Thyroid gland (tissue), 4 donors: ENCODE measurements at places on chromosomes 6 and 20.

DNA sequence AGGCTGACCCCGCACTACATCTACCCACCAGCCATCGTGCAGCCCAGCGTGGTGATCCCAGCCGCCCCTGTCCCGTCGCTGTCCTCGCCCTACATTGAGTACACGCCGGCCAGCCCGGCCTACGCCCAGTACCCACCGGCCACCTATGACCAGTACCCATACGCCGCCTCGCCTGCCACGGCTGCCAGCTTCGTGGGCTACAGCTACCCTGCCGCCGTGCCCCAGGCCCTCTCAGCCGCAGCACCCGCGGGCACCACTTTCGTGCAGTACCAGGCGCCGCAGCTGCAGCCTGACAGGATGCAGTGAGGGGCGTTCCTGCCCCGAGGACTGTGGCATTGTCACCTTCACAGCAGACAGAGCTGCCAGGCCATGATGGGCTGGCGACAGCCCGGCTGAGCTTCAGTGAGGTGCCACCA, 16.4 kb downstream of the RBM38 start:
- no peak for DNase-seq

GRCh38 chr6:91081452-91082067, 494.7 kb upstream of the MAP3K7 start:
- DNase-seq: no peak

DNA sequence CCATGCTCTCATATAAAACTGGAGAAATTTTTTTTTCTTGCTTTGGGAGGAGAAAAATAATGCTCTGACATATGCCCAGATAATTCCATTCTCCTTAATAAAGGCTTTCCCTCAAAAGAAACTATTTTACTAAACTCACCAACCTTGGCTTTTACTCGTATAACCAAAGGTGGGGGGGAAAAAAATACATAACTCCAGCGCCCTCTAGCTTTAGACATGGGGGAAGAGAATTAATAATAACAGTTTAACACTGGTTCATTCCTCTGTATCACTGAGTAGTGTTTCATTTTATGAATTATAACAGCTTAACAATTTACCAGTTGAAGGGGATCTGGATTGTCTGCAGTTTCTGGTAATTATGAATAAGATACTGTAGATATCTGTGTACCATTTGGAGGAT, 1226.1 kb downstream of the GRIK2 start:
- DNase-seq: no peak

DNA sequence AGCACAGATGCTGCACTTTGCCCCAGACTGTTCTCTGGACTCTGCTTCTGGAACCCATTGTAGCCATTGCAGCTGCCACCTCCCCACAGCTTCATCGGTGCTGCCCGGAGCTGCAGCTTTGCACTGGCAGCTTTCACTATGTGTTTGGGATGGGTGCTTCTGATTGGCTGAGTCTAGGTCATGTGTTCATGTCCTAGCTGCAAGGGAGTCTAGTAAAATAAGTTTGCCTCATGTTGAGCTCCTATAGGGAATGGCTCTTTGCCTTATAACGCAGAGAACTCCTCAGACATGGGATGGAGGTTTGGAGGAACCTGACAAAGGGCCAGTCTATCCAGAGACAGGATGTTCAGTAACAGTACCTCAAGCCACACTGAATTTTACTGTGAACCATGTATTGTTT, 268.0 kb downstream of the BMP7 start:
- no peak for DNase-seq

DNA sequence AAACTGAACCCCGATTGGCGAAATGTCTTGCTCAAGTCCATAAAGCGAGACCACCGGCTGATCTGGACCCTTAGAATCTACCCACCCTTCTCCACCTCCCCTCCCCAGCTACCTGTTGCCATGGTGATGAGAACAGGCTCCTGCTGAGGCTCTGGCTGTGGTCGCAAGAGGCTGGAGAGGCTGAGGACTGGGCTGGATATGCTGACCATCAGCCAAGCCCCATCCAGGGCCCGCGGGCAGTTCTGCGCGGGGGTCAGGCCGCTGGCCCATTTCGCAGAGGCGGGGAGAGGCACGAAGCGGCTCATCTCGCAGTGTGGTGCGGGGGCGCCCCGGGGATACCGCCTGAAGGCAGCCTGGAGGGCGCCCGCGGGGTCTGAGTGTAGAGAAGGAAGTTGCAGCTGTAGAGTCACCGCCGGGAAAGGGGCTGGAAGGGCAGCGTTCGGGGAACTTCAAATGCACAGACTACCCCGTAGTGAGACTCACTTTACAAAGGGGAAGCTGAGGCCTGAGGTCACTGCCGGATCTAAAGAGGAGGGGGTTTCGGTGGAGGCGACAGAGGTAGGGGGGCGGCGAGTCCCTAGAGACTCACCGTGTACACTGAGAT, 671 bp downstream of the TAPBP start:
- DNase-seq: peak; percentile 45

GRCh38 chr6:68158256-68158655, 476.8 kb upstream of the ADGRB3 start:
- DNase-seq: no peak

GRCh38 chr20:2740702-2741101, 48.1 kb downstream of the EBF4 start:
- DNase-seq: no peak

- no peak for DNase-seq
Measured at GRCh38 chr20:33900521-33901131, 89.5 kb downstream of the CHMP4B start.

DNA sequence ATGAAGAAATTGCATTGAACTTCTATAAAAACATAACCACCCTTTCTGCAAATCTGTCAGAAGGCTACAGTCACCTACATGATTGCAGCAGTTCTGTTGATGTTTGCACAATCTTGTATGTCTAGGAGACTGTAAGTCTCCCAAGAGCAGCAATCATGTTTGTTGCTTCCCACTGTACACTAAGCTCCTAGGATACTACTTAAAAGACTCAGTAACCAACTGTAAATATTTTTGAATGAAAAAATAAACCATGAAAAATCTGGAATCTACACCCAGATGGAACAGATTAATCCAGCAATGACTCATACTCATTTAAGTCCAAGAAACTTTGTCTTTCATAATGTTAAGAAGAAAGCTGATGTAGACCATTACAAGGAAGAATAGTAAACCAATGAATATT, 168.5 kb upstream of the ATXN1 start:
- DNase-seq: no peak

DNA sequence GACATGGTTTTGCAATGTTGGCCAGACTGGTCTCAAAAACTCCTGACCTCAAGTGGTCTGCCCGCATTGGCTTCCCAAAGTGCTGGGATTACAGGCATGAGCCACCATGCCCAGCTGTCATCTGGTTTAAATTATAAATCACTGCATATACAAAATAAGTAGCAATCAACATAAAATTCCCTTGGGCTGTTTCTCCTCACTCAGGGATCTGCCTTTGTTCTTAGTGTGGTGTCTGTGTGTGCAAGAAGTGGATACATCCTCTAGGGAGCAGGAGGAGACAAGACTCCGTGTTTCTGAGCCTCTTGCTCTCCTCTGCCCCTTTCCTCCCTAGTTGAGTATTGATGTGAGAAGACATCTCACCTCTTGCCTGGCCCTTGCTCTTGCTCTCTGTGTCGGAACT, 65.2 kb upstream of the ADGRF4 start:
- no peak for DNase-seq

GRCh38 chr20:61526907-61527306, 274.8 kb downstream of the CDH4 start:
- DNase-seq: no peak

DNA sequence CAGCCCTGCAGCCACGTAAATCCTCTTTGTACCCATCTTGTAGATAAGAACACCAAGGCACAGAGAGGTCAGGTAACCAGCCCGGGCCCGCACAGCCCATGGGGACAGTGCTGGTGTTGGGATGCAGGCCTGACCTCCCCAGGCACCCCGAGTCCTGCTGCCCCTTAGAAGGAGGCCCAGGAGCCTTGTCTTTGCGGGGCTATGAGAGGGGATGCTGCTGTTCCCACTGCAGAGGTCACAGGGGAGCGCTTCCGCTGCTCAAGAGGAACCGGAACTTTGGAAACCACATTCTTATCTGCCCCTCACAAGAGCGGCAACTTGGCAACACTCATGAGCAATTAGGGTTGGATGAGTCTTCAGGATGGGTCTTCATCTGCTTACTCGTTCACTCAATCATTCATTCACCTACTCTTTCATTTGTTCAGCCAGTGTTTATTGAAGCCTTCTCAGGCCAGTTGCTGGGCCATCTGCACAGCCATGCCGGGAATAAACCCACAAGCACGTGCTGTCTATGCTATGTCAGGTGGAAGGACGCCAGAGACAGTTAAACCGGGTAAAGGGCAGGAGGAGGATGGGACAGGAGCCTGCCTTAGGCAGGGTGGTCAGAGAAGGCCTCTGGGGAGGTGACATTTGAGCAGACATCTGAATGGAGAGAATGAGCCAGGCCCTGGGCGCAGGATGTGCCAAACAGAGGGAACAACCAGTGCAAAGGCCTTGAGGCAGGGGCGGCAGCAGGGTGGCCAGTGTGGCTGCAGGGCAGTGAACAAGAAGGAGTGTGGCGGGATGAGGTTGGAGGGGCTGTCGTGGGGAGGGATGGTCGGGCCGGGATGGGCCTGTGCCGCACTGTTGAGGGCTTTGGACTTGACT, 60.8 kb downstream of the RBM38 start:
- no peak for DNase-seq

DNA sequence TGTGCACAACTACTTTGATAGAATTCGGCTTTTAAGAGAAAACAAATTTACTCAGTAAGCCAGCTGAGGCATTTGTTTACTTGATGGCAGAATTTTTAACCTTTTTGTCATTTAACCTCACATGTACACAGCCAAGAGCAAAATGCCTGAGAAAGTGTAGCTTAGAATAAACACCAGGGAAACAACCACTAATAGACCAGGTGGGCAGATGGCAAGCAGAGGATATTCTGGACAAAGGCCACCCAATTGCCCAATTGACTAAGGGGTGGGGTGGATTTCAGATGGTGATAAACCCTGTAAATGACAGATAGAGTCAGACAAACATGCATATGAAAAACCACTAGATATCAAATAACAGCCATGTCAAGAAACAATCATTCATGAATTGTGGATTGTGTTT, 190.7 kb upstream of the FBXL4 start:
- no peak for DNase-seq

- DNase-seq: no peak
Measured at GRCh38 chr20:8972963-8973705, 95.8 kb upstream of the PLCB4 start.

DNA sequence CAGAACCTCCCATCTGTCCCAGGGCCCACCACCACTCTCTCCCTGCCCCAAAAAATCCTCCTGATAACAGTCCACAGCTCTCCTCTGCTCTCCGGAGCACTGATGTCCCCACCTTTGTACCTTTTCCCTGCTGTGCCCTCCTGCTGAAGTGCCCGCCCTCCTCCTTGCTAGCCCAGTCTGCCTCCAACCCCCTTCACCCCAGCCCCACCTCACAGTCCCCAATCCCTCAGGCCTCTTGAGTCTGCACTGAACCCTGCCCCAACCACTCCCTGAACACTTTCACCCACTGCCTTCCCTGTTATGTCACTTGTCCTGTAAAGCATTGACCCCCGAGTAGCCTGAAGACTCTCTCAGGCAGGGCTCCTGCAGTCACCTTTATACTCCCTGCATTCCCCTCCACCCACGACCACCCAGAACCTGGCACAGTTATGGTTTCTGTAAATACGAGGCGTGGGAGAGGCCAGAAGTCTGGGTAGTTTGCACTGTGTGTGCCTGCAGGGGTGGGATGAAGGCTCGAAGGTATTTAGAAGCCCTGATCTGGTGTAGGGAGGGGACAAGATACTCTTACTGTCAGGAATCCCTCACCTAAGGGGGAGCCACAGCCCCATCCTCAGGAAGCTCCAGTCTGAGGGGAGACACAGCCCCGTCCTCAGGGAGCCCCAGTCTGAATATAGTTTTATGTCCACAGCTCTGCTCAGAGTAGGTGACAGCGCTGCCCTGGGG, 5.4 kb downstream of the GLP1R start:
- DNase-seq: peak; percentile 46

- DNase-seq: peak; percentile 74
Measured at GRCh38 chr6:44074439-44074812, 52.8 kb downstream of the MRPL14 start.

DNA sequence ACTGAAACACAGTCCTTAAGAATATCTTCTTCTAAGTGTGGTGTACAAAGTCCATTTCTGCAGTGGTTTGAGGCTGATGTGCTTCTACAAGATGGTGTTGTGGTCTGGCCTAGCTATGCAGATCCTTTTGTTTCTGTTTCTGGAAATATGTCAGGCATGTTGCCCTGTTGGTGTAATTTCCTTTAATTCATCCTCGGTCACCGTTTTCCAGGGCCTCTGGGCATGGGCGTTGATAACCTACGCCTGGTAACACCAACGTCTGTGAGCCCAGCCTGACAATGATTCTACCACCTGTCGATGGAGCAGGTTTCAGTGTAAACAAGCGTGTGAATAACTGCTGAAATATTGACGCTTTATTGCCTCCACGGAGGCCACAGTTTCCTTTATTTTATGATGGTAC, 33.3 kb upstream of the AFDN start:
- DNase-seq: no peak

DNA sequence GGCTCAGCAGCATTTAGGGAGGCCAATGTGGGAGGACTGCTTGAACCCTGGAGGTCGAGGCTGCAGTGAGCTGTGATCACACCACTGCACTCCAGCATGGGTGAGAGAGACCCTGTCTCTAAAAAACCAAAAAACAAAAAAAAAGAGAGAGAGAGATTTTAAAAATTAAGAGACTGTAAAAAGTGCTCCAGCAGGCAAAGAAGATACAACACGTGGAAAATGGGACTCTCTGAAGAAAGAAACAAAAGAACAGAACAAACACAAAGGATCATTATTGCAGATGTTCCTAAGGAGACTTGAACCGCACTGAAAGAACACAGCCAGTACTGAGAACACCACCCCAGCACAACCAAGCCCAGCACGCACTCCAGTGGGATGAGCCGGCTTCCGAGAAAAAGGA, 74.2 kb downstream of the TAF4 start:
- DNase-seq: no peak

DNA sequence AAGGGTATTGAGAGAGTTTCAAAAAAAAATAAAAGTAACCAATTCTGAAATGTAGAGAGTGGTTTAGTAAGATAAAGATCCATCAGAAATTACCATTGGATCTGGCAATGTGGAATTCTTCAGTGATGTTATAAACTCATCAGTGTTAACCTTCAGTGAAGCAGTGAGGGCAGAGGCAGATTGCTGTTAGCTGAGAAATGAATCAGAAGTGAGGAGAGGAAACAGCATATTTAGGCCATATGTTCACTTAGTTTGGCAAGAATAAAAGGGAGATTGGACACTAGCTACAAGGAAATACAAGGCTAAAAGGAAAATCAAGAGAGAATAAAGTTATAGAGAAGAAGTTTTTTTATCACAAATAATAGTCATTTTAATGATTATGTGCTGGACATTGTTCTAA, 9.6 kb downstream of the KCNQ5 start:
- DNase-seq: no peak

- DNase-seq: no peak
Measured at GRCh38 chr20:24321973-24322372, 147.5 kb upstream of the SYNDIG1 start.

- DNase-seq: no peak
Measured at GRCh38 chr6:121559611-121560269, 124.3 kb downstream of the GJA1 start.
